Cardiac muscle cell (in vitro differentiated cells and primary cell): ENCODE measurements at places on chromosomes 6 and 20. TPM values are rescaled to one million over a fixed set of nuclear protein-coding genes. Genes with fewer than 3 reads are reported as not detected.

CMTR1 gene
- 40.7 and 53.3 TPM in 2 replicates for total RNA-seq

SAMD5 gene
- 0.04 and 0.12 TPM in 2 replicates for total RNA-seq

GSTA1 gene
- total RNA-seq, result 0.11 TPM in 1 of 2 replicates, not detected in the other

ARMH2 gene
- total RNA-seq, result not detected in 2 replicates

NAA20 gene
- 40.6 and 41.4 TPM in 2 replicates for total RNA-seq

TMC2 gene
- total RNA-seq, result not detected in 2 replicates

GRCh38 chr6:73452107-73452461 lies at the start of gene CGAS:
Gene CGAS (minus strand): TSS chr6:73452297. CDS start chr6:73452181, 116 bp downstream.
- no peaks in the 10 kb centered on the region for H3K4me1 ChIP-seq
- H3K4me3 ChIP-seq, result peak within 1 kb of the TSS; percentile 16
- DNase-seq, result peak; percentile 74
- H3K36me3 ChIP-seq, result no peaks in the 10 kb centered on the region
- peaks cover 32% of the 10 kb centered on the region for H3K27me3 ChIP-seq

DNA sequence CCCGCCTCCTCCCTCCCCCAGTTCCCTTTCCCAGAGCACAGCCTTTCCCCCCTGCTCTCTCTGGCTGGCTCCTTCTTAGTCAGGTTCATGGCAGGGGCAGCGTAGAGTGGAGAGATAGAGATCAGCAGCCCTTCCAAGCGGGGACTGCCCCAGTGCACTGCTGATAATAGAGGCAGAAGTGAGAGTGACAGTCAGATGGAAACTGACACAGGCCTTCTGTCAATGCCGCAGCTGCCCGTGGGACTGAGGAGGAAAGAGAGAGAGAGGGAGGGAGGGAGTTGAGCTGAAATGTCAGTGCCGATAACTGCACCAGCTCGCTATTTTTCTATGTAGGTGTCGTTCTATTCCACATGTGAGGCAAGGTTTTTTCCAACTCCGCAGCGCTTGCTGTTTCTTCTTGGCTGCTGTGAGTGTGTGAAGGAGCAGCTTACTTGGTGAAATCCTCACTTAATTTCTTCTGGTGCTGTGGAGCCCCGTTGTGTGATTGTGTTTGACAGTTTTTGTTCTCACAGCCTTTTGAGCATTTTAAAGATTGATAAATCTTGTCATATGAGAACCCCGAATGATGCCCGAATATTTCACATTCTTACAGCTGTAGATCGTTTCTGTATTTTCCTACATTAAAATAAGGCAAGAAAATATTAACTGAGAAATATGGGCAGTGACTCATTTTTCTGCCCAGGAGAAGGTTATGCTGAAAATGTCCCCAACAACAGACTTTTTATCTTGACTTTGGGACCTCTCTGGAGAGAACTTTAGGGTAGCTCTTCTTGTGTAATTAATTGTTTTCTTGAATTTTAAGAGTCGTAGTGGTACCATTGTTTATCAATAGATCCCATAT lies 386.4 kb upstream of the MMS22L start:
- no peaks in the 10 kb centered on the region for H3K36me3 ChIP-seq
- peak; percentile 93 for DNase-seq
- H3K4me3 ChIP-seq, result peak overlapping the region; percentile 8
- H3K27ac ChIP-seq, result peak overlapping the region; percentile 94
- no peaks in the 10 kb centered on the region for H3K27me3 ChIP-seq

- no peaks in the 10 kb centered on the region for H3K36me3 ChIP-seq
- DNase-seq, result peak; percentile 5
- H3K4me1 ChIP-seq, result no peaks in the 10 kb centered on the region
- no peak overlapping the region for H3K27ac ChIP-seq
- H3K4me3 ChIP-seq, result no peak overlapping the region
These were observed 1027.3 kb upstream of the CITED2 start for GRCh38 chr6:140401761-140402160.

DNA sequence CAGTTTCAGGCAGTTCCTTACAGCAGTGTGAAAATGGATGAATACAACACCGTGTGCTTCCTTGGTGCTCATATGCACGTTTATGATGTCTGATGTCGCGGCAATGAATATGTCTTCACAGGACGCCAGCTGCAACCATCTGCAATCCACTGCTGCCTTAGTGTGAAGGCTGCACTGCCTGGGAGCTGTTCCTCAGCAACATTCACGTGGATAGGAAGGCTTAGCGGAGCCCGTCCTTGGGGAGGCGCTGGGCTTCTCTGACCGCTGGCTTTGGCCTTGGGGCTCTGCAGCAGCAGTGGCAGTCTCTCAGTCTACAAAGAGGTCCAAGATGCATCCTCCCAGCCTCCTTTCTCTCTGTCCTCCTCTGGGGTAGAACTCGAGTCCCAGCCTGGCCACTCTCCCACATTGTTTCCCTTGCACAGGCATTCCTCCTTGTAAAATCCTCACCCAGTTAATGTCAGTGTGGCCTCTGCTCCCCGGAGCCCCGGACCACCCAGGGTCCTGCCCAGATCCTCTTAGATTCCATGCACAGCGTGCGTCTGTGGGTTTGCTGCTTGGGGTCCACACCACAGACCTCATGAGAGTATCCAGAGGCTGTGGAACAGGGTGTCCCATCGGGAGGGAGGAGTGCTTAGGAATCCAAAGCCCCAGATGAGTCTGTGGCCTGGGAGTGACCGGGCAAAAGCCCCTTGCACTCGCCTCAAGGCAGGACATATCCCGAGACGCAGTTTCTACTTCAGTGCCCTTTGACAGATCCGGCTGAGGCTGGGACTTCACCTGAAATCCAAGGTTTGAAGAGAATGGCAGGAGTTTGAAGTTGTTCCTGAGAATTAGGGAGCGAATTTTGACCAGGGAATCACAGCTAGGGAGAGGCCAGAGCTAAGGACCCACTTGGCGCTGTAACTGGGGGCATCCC lies 181.3 kb downstream of the THBS2 start:
- H3K27me3 ChIP-seq, result no peaks in the 10 kb centered on the region
- H3K27ac ChIP-seq, result no peak overlapping the region
- H3K4me1 ChIP-seq, result no peaks in the 10 kb centered on the region
- DNase-seq, result no peak

GRCh38 chr20:884983-885952 lies 30.9 kb downstream of the ANGPT4 start:
- no peaks in the 10 kb centered on the region for H3K4me1 ChIP-seq
- H3K27me3 ChIP-seq, result peaks cover 16% of the 10 kb centered on the region
- H3K27ac ChIP-seq, result no peak overlapping the region
- no peak overlapping the region for H3K4me3 ChIP-seq
- no peaks in the 10 kb centered on the region for H3K36me3 ChIP-seq

- H3K27ac ChIP-seq, result no peak overlapping the region
- H3K36me3 ChIP-seq, result no peaks in the 10 kb centered on the region
- DNase-seq, result no peak
- no peaks in the 10 kb centered on the region for H3K27me3 ChIP-seq
- no peak overlapping the region for H3K4me3 ChIP-seq
These were observed 528.1 kb downstream of the CDH26 start for GRCh38 chr20:60486315-60486714.

GRCh38 chr6:13397359-13398068 lies 69.2 kb upstream of the TBC1D7 start:
- no peak overlapping the region for H3K4me3 ChIP-seq
- DNase-seq, result no peak
- peaks cover 45% of the 10 kb centered on the region for H3K4me1 ChIP-seq
- no peaks in the 10 kb centered on the region for H3K27me3 ChIP-seq
- peak overlapping the region; percentile 33 for H3K27ac ChIP-seq
- H3K36me3 ChIP-seq, result no peaks in the 10 kb centered on the region

DNA sequence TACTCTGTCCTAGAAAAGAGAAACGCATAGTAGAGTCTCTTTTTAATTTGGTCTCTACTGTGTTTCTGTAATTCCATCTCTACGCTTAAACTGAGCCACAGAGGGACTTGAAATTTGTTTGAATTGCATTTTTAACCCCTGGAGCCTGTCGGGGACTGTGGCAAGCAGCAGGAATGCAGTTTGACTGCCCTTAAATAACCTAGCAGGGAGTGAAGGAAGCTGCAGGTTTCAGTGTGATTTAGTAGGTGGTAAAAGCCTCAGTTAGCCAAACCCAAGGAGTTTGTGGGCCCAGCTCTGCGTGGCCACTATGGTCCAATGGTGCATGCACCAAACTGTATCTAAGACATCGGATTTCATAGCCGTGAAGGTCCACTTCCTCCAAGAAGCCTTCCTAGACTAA lies 70.3 kb upstream of the MC3R start:
- no peak for DNase-seq
- H3K27ac ChIP-seq, result no peak overlapping the region
- no peak overlapping the region for H3K4me3 ChIP-seq
- H3K36me3 ChIP-seq, result no peaks in the 10 kb centered on the region
- no peaks in the 10 kb centered on the region for H3K4me1 ChIP-seq
- no peaks in the 10 kb centered on the region for H3K27me3 ChIP-seq

GRCh38 chr6:1763404-1763803 lies 153.7 kb downstream of the FOXC1 start:
- H3K27me3 ChIP-seq, result peaks cover 16% of the 10 kb centered on the region
- peaks cover 14% of the 10 kb centered on the region for H3K4me1 ChIP-seq
- H3K4me3 ChIP-seq, result no peak overlapping the region
- no peaks in the 10 kb centered on the region for H3K36me3 ChIP-seq

DNA sequence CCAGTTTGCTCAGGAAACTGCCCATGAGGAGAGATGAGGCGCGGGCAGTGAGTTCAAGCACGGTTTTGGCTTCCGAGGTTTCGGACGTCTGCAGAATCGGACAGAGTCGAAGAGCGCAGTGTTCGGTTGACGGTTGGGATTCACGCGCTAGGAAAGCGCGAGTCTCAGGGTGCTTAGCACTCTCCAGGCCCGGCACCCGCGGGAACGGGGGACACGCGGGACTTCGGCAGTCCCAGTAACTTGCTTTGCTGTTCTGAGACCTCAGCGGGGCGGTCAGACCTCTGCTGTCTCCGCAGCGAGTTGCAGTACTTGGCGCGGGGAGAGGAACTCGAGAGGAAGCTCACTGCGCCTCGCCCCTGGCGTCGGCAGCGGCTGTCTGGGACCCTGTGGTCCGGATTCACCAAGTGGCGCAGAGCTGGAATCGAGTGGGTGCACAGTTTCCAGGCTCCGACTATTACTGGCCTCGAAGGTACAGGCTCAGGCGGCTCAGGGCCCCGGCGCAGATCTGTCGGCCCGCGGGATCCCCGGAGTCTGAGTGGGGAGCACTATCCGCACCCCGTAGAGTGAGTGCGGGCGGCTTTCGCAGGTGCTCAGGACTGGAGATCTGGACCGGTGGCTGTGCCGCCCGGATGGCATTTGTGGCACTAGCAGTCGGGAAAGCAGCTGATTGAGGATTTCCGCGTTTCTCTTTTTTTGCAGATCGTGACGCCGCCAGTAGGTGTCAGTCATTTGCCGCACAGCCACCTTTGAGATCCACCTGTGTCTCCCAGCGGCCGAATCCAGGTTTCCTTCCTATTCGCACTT lies at the start of gene POM121L2:
POM121L2 (minus strand) TSS at position 128 of the 804 bp plus-strand sequence; CDS start at position 25, 103 bp downstream.
- peaks cover 81% of the 10 kb centered on the region for H3K27me3 ChIP-seq
- peak within 1 kb of the TSS; percentile 52 for H3K4me3 ChIP-seq
- peak; percentile 59 for DNase-seq

GRCh38 chr20:35020108-35020928 lies 64.7 kb downstream of the MYH7B start:
- DNase-seq, result peak; percentile 21
- H3K4me3 ChIP-seq, result no peak overlapping the region
- H3K27ac ChIP-seq, result peak overlapping the region; percentile 1
- H3K4me1 ChIP-seq, result peaks cover 8% of the 10 kb centered on the region
- H3K36me3 ChIP-seq, result peaks cover 18% of the 10 kb centered on the region

- no peaks in the 10 kb centered on the region for H3K27me3 ChIP-seq
- DNase-seq, result no peak
- H3K4me1 ChIP-seq, result no peaks in the 10 kb centered on the region
- H3K27ac ChIP-seq, result no peak overlapping the region
- H3K4me3 ChIP-seq, result no peak overlapping the region
These were observed 117.0 kb downstream of the PHACTR3 start for GRCh38 chr20:59721386-59721785.
